ENCODE measurements at places on chromosomes 16 and 17.

DNA sequence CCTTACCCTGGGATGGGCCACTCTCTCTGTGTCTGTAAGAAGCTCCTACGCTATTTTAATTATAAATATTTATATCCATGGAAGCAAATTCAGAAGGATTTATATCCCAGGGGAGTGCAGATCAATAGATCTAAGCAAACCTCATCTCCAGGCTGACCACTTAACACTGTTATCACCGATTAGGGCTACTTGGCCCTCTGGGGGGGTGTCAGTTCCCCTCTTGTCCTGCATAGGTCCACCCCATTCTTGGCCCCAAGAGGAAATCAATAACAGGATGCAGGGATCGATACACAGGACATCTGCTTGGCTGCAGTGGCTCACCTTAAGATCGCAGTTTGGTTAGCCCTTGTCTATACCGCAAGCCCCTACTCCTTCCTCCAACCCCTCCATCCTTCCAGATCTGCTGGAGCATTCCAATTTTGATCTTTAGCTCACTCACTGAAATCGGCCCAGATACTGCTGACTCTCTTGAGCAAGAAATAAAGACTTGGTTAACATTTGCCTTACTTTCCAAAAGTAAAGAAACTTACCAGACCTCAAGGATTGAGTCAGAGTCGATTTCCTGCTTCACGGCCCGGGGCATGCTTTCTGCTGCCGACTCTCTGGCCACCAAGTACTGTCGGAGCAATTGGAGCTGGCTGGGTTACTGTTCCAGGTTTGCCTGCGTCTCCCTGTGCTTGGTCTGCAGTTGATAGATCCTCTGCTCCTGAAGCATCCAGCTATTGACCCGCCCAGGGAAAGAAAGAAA, 112.3 kb upstream of the PMFBP1 start:
- DNase-seq: no peak

- DNase-seq: no peak
These were observed 12.1 kb downstream of the TEKT5 start for GRCh38 chr16:10682604-10683003.

GRCh38 chr16:11211977-11212797, 43.8 kb downstream of the SOCS1 start:
- DNase-seq: no peak

DNA sequence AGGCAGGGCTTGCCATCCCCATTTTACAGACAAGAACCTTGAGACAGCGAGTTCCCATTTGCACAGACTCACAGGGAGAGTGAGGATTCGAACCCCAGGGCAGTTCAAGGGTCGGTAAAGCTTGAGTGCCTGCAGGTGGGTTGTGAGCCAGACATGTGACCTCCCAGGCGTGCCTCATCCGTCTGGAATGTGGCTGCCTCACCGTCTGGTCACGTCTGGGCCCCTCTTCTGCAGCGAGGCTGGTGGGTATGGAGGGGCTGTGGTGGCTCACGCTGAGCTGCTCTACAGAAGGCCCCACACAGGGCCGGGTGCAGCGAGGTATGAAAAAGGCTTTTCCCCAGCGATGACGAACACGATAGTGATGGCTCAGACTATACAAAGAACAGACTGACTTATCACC, 35.8 kb upstream of the LHX1 start:
- DNase-seq: no peak

- no peak for DNase-seq
These were observed 63.6 kb downstream of the OTOA start for GRCh38 chr16:21727344-21727743.

DNA sequence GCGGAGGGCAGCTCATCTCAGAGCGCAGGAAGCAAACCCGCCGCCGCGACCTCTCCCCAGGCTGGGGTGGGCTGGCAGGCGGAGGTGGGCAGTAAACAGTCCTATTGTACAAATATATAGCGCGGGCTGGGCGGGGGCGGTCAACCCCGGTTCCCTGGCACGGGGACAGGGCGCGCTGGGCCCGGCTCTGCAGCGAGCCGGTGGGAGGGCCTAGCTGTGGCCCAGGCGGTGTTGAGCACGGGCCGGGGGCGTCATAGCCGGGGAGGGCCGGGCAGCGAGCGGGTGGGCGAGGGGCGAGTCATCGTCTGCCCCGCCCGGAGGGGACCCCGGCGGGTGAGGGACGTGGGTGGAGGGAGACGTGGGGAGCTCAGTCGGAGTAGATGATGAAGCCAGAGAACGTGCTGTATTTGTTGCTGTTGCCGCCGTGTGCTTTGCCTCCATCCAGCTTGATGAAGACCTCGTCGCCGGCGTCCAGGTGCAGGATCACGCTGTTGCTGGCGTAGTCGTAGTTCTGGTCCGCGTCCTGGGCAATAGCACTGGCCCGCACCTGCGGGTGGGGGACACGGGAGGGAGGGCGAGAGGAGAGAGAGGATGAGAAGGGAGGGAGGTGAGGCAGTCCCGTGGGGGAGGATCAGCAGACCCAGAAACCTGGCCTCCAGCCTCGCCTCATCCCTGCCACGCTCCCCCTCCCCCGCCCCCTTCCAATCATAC, 8.1 kb downstream of the C1QL1 start:
- no peak for DNase-seq

- no peak for DNase-seq
These were observed 24.1 kb downstream of the JUP start for GRCh38 chr17:41762391-41762790.
